Epithelial cell of prostate (primary cell): ENCODE measurements at places on chromosomes 5 and 9.

DNA sequence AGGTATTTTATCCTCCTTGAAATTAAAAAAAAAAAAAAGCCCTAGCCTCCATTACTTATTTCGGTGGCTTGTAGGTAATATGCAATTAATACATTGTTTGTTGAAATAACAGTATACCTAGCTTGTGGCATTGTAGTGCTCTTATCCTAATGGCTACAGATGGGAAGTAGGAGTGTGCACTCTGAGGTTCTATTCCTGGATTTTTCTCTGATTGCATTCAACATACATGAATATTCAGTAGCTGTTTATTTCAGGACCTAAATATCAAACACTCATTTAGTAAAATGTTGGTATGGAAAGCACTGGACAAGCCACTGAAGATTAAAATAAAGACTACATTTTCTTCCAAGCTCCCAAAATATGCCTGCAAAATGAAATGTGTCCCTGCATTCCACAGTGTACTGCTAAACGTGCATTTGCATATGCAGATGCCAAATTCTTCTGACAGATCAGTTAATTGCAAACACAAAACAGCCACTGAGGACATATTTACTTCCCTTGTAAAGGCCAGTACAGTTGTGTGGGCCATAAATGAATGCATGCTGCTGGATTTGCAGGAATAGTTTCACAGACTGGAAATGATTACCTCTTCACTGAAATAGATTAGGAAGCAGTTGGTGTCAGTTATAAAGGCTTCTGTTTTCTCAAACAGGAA, 826.1 kb downstream of the PRELID2 start:
- DNase-seq: no peak

DNA sequence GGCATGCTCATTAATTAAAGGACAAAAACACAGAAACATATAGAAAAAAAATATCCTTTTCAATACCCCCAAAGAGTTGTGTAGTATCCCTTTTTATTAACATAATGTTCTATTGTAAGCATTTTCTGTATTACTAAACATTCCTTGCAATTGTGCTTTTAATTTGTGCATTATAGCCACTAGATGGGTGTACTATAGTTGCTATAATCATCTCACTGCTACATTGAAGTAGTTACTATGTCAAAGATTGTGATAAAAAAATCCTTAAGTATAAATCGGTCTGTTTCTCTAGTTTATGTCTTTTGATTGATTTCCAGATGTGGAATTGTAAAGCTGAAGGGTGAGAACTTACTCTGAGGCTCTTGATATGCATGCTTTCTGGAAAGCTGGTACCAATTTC, 21.4 kb downstream of the FREM1 start:
- DNase-seq: no peak

GRCh38 chr5:169097374-169098326, 203.3 kb downstream of the SLIT3 start:
- no peak for DNase-seq

DNA sequence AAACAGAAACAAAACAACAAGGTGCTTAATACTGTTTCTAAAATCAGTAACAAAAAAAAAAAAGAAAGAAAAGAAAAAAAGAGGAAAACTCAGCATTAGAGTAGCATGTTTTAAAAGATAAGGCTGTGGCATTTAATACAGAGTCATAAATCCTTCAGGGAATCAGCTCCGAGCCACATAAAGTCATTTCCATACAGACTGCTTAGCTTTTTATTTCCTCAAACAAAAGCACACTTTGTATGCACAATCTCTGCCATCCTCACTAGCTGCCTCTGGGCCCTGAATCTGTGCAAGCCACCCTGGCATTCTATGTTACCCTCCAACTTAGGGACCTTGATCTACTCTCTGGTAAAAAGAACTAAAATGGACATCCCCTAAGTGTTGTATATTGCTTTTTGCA, 87.6 kb downstream of the SEMA6A start:
- DNase-seq: no peak

DNA sequence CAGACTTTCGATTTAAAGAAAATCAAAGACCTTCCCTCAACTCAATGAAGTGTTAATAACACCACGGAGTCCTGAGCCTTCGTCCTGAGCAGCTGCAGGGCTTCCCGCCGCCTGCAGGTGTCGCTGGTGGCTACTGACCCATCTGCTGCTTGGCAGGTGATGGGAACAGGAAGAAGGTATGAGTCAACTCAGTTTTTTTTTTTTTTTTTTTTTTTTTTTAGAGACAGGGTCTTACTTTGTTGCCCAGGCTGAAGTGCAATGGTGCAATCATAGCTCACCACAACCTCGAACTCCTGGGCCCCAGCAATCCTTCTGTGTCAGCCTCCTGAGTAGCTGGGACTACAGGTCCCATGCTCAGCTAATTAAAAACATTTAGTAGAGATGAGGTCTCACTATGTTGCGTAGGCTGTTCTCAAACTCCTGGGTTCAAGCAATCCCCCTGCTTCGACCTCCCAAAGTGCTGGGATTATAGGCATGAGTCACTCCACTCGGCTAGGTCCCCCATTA, 185.7 kb upstream of the IL12B start:
- DNase-seq: no peak

- DNase-seq: no peak
Measured at GRCh38 chr5:160155017-160155750, 35.9 kb upstream of the PWWP2A start.

- DNase-seq: no peak
Measured at GRCh38 chr9:93683331-93684134, 107.1 kb downstream of the PHF2 start.

GRCh38 chr9:136762915-136763648, 1.2 kb downstream of the LCN15 start:
- DNase-seq: no peak

- no peak for DNase-seq
Measured at GRCh38 chr5:56311306-56311905, 78.3 kb upstream of the ANKRD55 start.

- DNase-seq: no peak
Measured at GRCh38 chr5:60977956-60978737, 33.1 kb downstream of the NDUFAF2 start.

DNA sequence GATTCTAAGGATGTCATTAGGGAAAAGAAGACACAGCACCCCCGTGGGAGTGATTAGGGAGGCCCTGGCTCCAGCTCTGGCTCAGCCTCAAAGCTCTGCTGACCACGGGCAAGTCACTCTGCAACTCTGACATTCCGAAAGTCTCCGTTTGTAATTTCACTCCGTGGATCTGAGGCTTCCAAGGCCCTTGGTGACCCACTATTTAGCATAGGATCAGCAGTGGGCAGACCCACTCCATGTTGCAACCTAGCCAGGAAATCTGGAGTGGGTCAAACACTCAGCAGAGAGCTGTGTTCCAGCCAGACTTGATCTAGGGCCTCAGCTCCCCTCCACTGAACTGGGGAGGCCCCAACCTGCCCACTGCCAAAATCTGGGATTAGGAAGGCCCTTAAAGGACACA, 11.8 kb downstream of the PHF19 start:
- DNase-seq: no peak

- no peak for DNase-seq
Measured at GRCh38 chr5:146878476-146879172, at the start of gene PPP2R2B. TSS of gene PPP2R2B (minus strand) at chr5:146878757.

- DNase-seq: no peak
Measured at GRCh38 chr9:7266911-7267595, 509.3 kb downstream of the KDM4C start.

DNA sequence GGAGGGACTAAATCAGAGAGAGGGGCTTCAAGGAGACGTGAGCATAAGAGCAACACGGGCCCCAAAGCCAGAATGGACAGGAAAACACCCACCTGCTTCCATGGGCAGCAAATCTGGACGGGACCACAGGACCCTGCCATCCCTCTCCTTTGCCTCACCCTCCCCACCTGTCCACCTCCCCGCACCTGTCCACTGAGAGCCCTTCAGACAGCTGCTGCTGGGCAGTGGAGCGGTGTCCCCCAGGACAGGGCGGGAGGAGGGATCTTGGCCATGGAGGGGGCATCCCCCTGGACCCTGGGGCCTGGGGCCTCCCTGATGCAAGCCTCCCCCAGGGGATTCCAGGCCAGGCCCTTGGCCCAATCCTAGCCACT, 2.6 kb downstream of the CCDC183 start:
- DNase-seq: no peak

DNA sequence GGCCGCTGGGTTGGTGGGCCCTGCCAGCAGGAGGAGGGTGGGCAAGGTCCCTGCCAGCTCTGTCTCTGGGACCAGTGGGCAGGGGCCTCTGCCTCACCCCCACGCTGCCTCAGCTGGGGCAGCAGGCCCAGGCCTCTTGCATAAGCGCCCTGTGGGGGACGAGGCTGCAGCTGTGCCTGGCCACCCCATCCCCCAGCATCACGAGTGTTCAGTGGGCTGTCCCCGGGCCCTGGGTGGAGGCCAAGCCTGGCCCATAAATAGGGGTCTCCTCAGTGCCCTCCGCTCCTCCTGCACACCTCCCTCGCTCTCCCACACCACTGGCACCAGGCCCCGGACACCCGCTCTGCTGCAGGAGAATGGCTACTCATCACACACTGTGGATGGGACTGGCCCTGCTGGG, at the start of gene PTGDS:
PTGDS (plus strand) TSS at position 282 of the 400 bp plus-strand sequence; CDS start at position 357, 75 bp downstream.
- DNase-seq: no peak

GRCh38 chr5:169554251-169554650, 29.3 kb upstream of the SPDL1 start:
- no peak for DNase-seq

GRCh38 chr5:91127456-91128081, 255.5 kb downstream of the ARRDC3 start:
- no peak for DNase-seq

DNA sequence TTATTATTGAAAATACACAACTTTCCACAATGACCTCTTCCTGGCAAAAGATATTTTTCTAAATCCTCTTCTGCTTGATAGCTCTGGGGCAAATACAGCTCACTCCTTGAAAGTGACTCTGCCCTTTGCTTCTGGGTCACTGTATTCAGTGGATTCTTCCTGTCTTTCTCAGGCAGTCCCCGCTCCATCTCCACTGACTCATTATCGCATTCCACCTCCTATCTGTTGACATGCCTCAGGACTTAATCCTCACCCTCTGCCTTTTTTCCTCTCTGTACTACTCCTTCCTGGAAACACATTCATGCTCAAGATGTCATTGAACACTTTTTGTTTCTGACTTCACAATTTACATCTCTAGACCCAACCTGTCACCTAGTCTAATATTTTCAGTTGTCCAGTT, 8.4 kb upstream of the RGS7BP start:
- no peak for DNase-seq

- DNase-seq: no peak
Measured at GRCh38 chr9:91758491-91758981, 191.5 kb downstream of the ROR2 start.

DNA sequence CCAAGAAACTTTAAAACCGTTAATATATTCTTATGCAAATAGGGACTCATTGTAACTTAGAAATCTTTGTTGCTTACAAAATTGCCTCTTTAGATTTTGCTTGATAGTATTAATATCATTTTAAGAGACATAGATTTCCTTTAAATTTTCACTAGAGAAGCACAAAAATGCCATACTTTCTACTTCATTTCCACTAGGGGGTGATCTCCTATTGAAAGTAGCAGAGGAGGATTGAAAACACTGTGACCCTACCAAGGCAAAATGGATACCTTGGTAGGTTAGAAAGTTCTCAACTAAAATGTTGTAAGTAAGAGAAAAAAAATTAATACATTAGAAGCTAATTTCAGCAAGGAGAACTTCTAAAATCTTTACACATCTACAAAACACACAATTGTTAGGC, 204.9 kb downstream of the CHSY3 start:
- peak; percentile 3 for DNase-seq

DNA sequence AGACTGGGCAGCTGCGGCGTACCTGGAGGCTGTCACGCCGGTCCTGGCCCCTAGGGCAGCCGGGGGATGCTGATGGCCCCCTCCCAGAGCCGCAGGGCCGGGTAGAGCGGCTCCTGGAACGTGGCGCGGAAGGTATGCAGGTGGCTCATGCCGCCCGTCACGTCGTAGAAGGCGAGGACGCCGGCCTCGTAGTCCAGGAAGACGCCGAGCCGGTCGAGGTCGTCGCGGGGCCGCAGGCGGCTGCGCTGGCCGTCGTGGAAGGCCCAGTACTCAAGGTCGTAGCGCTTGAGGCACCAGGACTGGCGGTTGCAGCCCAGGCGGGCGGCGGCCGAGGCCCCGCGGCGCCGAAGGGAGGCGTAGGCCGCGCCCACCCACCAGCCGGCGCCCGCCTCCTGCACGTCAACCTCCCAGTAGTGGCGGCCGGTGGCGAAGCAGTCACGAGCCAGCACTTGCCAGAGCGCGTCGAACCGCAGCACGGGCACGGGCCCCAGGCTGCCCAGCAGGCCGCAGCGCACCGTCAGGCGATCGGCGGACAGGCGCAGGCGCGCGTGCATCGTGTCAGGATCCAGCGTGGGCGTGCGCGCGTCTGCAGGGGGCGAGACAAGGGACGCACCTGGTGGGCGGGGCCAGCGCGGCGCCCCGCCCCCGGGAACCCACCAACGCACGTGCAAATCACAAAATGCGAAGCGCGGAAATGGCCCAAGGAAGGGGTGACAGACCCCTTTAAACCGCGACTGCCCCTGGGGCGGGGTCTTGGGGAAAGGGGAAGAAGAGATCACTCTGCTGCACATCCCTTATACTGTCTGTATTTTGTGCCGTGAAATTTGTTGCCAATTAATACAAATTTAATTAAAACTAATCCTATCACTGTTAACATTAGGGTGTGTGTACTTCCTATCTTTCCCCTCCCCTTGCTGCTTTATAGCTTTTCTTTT, 31.2 kb downstream of the NANS start:
- peak; percentile 36 for DNase-seq

GRCh38 chr9:113296796-113297558, 6.2 kb downstream of the RNF183 start:
- DNase-seq: no peak

DNA sequence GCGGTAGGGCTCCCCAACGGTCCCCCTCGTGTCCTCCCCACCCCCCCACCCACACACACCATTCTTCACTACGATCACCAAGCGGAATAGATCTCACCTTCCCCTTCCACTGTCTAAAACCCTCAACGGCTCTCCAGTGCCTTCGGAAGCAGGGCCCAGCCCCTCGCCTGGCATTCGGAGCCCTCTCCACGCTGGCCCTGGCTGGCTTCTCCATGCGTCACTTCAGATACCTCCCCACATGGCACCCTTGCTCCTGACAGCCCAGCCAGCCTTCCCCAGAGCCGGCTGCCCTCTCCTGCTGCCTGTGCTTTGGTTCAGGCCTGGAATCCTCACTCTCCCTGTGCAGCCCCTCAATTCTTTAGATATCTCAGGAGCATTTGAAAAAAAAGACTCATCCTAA, 126.6 kb downstream of the ZNF354C start:
- DNase-seq: no peak

- DNase-seq: no peak
Measured at GRCh38 chr9:129576546-129577543, 44.1 kb downstream of the C9orf50 start.

GRCh38 chr9:90343366-90343765, 299.3 kb downstream of the DIRAS2 start:
- no peak for DNase-seq

GRCh38 chr5:4366628-4367027, 771.0 kb downstream of the IRX1 start:
- DNase-seq: no peak

GRCh38 chr5:96945144-96945897, 9.4 kb downstream of the LNPEP start:
- no peak for DNase-seq

GRCh38 chr5:168778536-168778935, 199.4 kb upstream of the PANK3 start:
- DNase-seq: no peak
